ENCODE measurements at places on chromosomes 12 and 14. TPM values are rescaled to one million over a fixed set of nuclear protein-coding genes. Genes with fewer than 3 reads are reported as not detected.

- no peak for DNase-seq
Observed at GRCh38 chr12:55720894-55721444, 776 bp downstream of the RDH5 start.

GRCh38 chr14:100290607-100291304 is 15.5 kb downstream of the SLC25A29 start:
- peak; percentile 22 for DNase-seq

GRCh38 chr12:32183650-32184049 is 77.0 kb downstream of the BICD1 start:
- DNase-seq, result no peak

GRCh38 chr12:108895220-108895802 is 15.4 kb downstream of the DAO start:
- DNase-seq, result no peak

DNA sequence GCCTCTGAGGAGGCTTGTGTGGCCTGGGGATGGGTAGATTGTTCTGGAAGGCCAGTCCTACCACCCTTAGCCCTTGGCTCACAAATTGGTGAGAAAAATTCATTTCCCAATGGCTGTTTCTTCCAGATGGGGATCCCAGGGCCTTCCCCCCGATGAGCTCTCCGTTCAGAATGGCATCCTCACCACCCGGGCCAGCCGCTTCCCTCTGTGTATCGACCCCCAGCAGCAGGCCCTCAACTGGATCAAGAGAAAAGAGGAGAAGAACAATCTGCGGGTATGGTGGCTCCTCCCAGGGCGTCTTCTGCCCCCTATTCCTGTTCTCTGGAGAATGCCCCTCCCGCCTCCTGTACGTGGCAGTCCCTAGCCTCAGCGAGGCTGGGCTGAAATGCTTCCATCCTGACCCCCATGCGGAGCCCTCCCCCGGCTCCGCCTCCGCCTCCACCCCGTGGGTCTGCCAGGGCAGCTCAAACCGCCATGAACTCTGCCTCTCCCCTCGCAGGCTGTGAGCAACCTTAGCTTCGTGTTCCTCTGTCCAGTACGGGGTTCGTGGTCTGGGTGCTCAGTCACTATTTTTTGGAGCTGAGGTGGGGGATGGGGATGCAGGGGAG is 57.8 kb downstream of the CCDC92 start:
- DNase-seq, result no peak

BEGAIN gene
- total RNA-seq, result 2.4 TPM

HOXC4 gene
- 1.4 TPM for total RNA-seq

KRT86 gene
- total RNA-seq, result not detected

GALNT8 gene
- total RNA-seq, result 0.20 TPM

All from CD8-positive, alpha-beta memory T cell (primary cell).